Gastroesophageal sphincter (tissue), 4 donors: ENCODE measurements at places on chromosomes 7 and 10.

- no peaks in the 10 kb centered on the region for H3K36me3 ChIP-seq
- peaks cover 84% of the 10 kb centered on the region for H3K27me3 ChIP-seq
- peak; percentile 64 for ATAC-seq
Observed at GRCh38 chr7:130486114-130486953, 5.6 kb upstream of the MEST start.

GRCh38 chr10:18350340-18350739 is 210.1 kb downstream of the CACNB2 start:
- H3K36me3 ChIP-seq: no peaks in the 10 kb centered on the region
- peaks cover 57% of the 10 kb centered on the region for H3K4me1 ChIP-seq
- no peak for ATAC-seq
- no peak overlapping the region for H3K27ac ChIP-seq
- no peaks in the 10 kb centered on the region for H3K27me3 ChIP-seq

GRCh38 chr7:621572-622285 is 102.1 kb upstream of the PDGFA start:
- H3K4me3 ChIP-seq: no peak overlapping the region
- no peak overlapping the region for H3K27ac ChIP-seq
- ATAC-seq: no peak
- no peaks in the 10 kb centered on the region for H3K27me3 ChIP-seq

GRCh38 chr7:67406976-67407375 is 410.3 kb downstream of the TYW1 start:
- no peaks in the 10 kb centered on the region for H3K27me3 ChIP-seq
- ATAC-seq: no peak
- H3K36me3 ChIP-seq: no peaks in the 10 kb centered on the region
- no peak overlapping the region for H3K27ac ChIP-seq
- H3K4me1 ChIP-seq: no peaks in the 10 kb centered on the region

DNA sequence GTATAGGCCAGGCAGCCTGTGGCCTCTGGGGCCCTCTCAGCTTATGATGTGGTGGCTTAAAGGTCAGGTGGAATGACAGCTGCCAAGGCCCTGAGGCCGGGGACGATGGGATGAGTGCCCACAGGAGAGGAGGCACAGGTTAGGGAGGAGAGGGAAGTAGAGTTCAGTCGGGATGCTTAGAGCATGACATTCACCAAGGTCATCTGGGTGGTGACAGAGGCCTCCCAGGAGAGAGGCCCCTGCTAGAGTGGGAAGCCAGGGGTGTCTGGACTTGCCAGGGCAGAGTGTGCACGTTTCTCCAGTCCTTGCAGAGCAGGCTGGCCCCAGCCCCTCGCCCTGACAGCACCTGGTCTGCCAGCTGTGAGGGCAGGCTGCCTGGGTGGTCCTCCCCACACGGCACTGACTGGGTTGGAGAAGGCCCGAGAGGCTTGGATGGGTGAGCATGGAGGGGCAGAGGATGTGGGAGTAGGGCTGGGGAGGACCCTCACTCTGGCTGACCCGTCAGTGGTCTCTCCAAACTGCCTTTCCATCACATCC is 1.5 kb downstream of the CALHM1 start:
- no peaks in the 10 kb centered on the region for H3K4me1 ChIP-seq
- no peaks in the 10 kb centered on the region for H3K36me3 ChIP-seq
- H3K27ac ChIP-seq: no peak overlapping the region
- H3K4me3 ChIP-seq: no peak overlapping the region

- H3K4me3 ChIP-seq: no peak overlapping the region
- H3K4me1 ChIP-seq: peaks cover 5% of the 10 kb centered on the region
- peak; percentile 48 for ATAC-seq
- no peaks in the 10 kb centered on the region for H3K36me3 ChIP-seq
Observed at GRCh38 chr7:134565643-134566136, 16.8 kb downstream of the AKR1B15 start.

DNA sequence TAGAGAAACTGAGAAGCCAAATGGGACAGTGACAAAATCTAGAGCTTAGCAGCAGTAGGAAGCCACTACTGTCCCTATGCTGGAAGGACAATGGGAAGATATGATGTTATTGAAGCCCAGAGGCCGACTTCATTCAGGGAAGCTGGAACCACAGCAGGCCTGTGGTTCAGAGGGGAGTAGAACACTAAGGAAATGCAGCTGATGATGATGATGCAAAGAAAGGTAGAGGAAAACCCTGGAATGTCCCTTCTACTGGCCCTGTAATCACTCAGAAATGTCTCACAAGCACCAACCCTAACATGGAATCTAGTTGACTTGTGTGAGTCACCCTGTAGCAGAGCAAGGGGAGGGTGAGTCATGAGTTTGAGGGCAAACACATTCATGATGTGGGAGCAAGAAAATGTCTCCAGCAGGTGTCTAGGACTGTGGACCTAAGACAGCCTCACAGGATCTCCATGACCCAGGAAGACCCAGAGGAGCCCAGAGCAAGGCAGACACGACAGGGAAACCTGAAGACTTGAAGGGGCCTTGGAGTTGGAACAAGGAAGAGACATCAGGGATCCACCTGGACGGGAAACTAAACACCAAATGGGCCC is 37.0 kb upstream of the LRRC17 start:
- peak; percentile 50 for ATAC-seq
- no peaks in the 10 kb centered on the region for H3K4me1 ChIP-seq
- H3K36me3 ChIP-seq: no peaks in the 10 kb centered on the region

- no peak for ATAC-seq
- H3K27me3 ChIP-seq: no peaks in the 10 kb centered on the region
- no peaks in the 10 kb centered on the region for H3K4me1 ChIP-seq
- H3K27ac ChIP-seq: no peak overlapping the region
Observed at GRCh38 chr7:119974972-119975371, 298.0 kb upstream of the KCND2 start.

DNA sequence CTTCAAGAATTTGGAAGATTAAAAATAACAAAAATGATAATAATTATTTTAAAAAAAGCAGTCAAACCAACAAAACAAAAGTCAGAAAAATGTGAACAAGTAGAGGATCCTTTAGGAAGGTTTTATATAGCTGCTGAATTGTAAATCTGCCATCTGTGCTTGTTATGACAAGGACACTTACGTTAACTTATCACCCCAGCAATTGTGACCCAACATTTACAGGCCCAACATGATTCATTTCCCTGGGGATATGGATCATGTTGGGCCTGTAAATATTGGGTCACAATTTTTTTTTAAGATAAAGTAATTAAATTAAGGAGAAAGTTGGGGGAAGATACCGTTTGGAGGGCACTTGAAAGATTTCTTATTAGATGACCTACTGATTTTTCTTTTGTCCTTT is 261.4 kb upstream of the HABP2 start:
- H3K27me3 ChIP-seq: no peaks in the 10 kb centered on the region
- ATAC-seq: no peak
- no peak overlapping the region for H3K4me3 ChIP-seq

DNA sequence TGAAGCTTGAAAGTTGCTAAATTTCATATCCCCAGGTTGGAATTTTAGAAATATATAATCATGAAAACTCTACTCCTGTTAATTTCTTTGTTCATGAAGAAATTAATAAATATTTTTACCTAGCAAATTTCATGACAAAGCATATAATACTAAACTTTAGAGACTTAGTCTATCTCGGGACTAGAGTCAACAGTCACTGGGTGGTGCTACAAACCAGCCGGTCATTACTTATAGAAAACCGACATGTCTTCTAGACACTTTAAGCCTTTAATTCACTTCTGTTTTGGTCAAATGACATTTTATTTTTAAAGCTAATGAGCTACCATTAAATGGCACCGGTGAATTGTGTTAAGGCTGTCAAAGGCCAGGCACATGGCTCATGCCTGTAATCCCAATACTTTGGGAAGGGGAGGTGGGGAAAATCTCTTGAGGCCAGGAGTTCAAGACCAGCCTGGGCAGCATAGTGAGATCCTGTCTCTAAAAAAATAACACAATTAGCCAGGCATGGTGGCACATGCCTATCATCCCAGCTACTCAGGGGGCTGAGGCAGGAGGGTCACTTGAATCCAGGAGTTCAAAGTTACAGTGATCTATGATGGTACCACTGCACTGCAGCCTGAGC is 270.1 kb downstream of the CACNA2D1 start:
- no peak overlapping the region for H3K4me3 ChIP-seq
- no peaks in the 10 kb centered on the region for H3K36me3 ChIP-seq
- H3K4me1 ChIP-seq: no peaks in the 10 kb centered on the region
- ATAC-seq: no peak
- no peak overlapping the region for H3K27ac ChIP-seq

GRCh38 chr7:67732898-67733297 is 736.3 kb downstream of the TYW1 start:
- ATAC-seq: no peak
- H3K27ac ChIP-seq: no peak overlapping the region
- H3K27me3 ChIP-seq: no peaks in the 10 kb centered on the region
- H3K36me3 ChIP-seq: no peaks in the 10 kb centered on the region
- H3K4me3 ChIP-seq: no peak overlapping the region

- no peak for ATAC-seq
- H3K36me3 ChIP-seq: no peaks in the 10 kb centered on the region
- H3K4me3 ChIP-seq: no peak overlapping the region
- no peaks in the 10 kb centered on the region for H3K4me1 ChIP-seq
- H3K27ac ChIP-seq: no peak overlapping the region
Observed at GRCh38 chr7:43538404-43538771, 44.5 kb upstream of the STK17A start.

DNA sequence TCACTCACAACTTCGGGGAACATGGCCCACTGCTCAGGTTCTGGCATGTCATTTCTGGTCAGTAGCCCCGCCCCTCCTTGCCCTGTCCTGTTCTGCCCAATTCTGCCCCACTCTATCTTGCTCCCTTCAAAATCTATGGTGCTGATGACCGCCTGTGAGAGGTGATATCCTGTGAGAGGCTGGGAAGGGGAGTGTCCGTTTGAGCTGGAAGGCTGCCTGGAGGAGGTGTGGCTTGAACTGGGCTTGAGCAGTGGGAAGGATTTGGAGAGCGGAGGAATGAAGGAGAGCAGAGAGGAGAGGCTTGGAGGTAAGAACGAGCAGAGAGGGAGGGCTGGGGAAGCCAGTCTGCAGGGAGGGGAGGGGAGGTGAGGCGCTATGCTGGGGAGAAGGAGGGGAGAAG is 145.3 kb downstream of the RPS24 start:
- H3K27ac ChIP-seq: no peak overlapping the region
- no peak overlapping the region for H3K4me3 ChIP-seq
- no peaks in the 10 kb centered on the region for H3K36me3 ChIP-seq
- no peaks in the 10 kb centered on the region for H3K27me3 ChIP-seq
- peak; percentile 48 for ATAC-seq

DNA sequence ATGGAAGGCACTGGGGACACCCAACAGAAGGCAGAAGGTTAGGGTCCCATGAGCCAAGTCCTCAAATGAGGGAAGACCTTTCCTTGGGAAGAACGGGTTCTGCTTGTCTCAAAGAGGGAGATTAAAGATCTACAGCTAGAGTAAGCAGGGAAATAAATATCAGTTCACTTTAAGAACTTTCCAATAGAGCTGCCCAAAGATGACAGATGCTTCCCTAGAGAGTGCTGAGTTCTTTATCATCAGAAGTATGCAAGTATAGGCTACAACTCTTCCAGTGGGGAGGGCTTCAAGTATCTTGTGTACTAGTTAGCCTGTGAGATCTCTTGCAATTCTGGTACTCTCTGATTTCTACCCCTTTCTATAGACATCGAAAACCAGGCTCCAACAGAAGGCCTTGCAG is 39.4 kb downstream of the EMX2 start:
- H3K4me3 ChIP-seq: no peak overlapping the region
- H3K4me1 ChIP-seq: no peaks in the 10 kb centered on the region
- no peaks in the 10 kb centered on the region for H3K36me3 ChIP-seq
- no peak for ATAC-seq

DNA sequence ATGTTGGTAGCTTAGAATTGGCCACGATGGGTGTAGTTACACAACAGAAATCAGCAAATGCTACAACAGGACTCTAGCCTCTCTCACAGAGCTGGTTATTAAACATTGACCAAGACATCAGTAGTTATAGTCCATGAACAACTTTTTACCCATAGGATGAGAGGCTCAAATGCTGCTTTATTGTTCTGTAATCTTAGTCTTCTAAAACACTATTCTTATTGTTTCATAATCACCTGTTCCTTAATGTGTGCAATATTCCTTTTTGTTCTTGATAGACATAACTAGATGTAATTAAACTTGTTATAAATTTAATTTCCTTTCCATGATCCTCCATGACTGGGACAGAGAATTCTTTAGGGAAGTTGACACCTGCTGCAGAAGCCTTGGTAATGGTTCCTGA is 356.9 kb downstream of the EXOC4 start:
- H3K27me3 ChIP-seq: no peaks in the 10 kb centered on the region
- H3K4me1 ChIP-seq: no peaks in the 10 kb centered on the region
- ATAC-seq: no peak

GRCh38 chr10:117186832-117187615 is 10.3 kb upstream of the KCNK18 start:
- no peak overlapping the region for H3K27ac ChIP-seq
- ATAC-seq: no peak
- no peak overlapping the region for H3K4me3 ChIP-seq
- H3K36me3 ChIP-seq: no peaks in the 10 kb centered on the region

- no peak for ATAC-seq
- peaks cover 32% of the 10 kb centered on the region for H3K4me1 ChIP-seq
- no peaks in the 10 kb centered on the region for H3K36me3 ChIP-seq
- no peaks in the 10 kb centered on the region for H3K27me3 ChIP-seq
- no peak overlapping the region for H3K27ac ChIP-seq
Observed at GRCh38 chr7:40546616-40547501, 412.1 kb downstream of the SUGCT start.

- peaks cover 33% of the 10 kb centered on the region for H3K4me1 ChIP-seq
- no peak for ATAC-seq
- no peaks in the 10 kb centered on the region for H3K27me3 ChIP-seq
- H3K36me3 ChIP-seq: peaks cover 85% of the 10 kb centered on the region
Observed at GRCh38 chr7:75885036-75885435, 6.2 kb downstream of the RHBDD2 start.

GRCh38 chr10:90884431-90884830 is 12.7 kb downstream of the RPP30 start:
- H3K36me3 ChIP-seq: peaks cover 79% of the 10 kb centered on the region
- H3K4me3 ChIP-seq: no peak overlapping the region
- no peaks in the 10 kb centered on the region for H3K4me1 ChIP-seq
- H3K27me3 ChIP-seq: no peaks in the 10 kb centered on the region
- H3K27ac ChIP-seq: no peak overlapping the region
- ATAC-seq: no peak

DNA sequence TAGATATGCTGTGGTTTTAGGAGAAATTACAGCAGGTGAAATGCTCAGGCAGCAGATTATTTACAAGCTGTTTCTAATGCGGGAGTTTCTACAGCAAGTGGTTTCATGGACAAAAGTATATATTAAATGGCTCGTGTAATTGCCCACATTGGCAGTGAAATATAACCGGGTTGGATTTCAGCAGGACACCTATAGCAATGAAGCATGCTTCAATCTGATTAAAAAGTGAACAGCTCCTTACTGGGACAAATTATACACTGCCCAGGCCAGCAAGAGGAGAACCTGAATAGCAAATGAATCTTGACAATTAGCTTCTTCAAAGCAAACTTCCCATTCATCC is 35.2 kb upstream of the LYZL1 start:
- H3K4me1 ChIP-seq: no peaks in the 10 kb centered on the region
- no peak for ATAC-seq

GRCh38 chr10:129319934-129320333 is 147.1 kb upstream of the MGMT start:
- H3K4me1 ChIP-seq: no peaks in the 10 kb centered on the region
- H3K36me3 ChIP-seq: no peaks in the 10 kb centered on the region
- no peak overlapping the region for H3K27ac ChIP-seq
- H3K27me3 ChIP-seq: peaks cover 13% of the 10 kb centered on the region
- ATAC-seq: no peak

- H3K27ac ChIP-seq: peak overlapping the region; percentile 49
- H3K36me3 ChIP-seq: no peaks in the 10 kb centered on the region
- H3K4me1 ChIP-seq: peaks cover 6% of the 10 kb centered on the region
- no peaks in the 10 kb centered on the region for H3K27me3 ChIP-seq
- no peak overlapping the region for H3K4me3 ChIP-seq
- no peak for ATAC-seq
Observed at GRCh38 chr10:29859521-29860130, 199.8 kb downstream of the JCAD start.
